ENCODE measurements at places on chromosomes 1 and 21.

GRCh38 chr1:91847851-91848250 lies 38.1 kb downstream of the TGFBR3 start:
- DNase-seq, result no peak

GRCh38 chr1:59707178-59707791 lies 107.5 kb upstream of the HOOK1 start:
- DNase-seq, result no peak

- no peak for DNase-seq
These were observed 243.6 kb upstream of the DMRTA2 start for GRCh38 chr1:50666849-50667248.

DNA sequence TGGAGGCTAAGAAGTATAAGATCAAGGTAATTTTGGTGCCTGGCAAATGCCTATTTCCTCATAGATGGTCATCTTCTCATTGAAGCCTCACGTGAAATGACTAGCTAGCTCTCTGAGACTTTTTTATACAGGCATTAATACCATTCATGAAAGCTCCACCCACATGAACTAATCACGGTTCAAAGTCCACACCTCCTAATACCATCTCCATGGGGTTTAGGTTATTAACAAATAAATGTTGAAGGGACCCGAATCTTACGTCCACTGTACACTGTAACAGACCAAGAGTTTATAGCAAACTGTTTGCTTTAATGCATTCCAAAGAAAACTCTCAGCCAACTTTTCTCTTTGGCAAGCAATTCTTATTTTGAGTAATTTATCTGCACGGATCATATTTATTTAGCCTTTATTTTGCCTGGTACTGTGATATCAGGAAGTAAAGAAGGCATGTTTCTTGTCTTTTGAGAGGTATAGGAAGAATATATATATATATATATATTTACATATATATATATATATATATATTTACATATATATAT lies 296.1 kb upstream of the LRRC7 start:
- DNase-seq, result no peak

DNA sequence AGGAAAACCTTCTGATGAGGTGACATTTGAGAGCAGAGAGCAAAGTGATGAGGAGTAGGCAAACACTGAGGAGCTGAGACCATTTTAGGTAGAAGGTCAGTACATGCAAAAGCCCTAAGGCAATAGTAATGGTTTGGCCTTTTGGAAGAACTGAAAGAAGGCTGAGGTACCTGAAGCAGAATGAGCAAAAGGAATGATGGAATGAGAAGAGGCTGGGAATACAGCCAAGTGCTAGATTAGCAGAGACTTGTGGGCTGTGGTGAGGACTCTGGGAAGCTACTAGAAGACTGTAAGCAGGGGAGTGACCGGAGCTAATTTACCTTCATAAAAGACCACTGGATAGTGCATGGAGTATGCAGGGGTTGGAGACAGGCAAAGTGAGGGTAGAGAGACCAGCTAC lies 77.9 kb downstream of the GFI1 start:
- no peak for DNase-seq

DNA sequence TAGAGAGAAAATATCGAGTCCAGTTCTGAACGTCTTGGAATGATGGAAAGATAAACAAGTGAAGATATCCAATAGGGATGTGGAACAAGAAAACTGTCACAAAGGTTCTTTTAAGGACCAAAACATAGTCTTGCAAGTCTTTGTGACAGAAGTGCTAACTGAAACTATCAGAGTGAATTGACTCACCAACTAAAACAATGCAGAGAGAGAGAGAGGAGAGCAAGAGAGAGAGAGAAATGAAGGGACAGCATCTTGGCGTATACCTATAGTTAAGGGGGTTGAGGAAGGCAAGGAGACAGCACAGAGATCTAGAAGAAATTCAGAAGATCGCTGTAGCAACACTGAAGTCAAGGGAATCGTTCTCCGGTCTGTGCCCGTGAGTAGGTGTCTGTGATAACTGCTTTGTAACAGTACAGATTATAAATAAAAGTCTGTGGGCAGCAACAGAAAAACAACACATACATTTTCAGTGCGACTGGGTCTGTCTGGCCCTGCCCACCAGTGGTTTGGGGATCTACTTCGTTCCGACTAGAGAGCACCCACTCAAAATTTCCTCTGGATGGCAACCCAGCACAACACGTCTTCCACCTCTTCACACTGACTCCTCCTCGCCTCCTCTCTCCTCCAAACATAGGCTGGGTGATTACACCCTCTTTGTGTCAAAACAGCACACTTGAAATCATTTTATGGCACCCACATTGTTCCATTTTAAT lies 4.8 kb upstream of the COA6 start:
- DNase-seq, result no peak

GRCh38 chr21:41703857-41704501 lies 62.9 kb downstream of the RIPK4 start:
- DNase-seq, result no peak

GRCh38 chr1:82538876-82539275 lies 738.1 kb downstream of the ADGRL2 start:
- no peak for DNase-seq

DNA sequence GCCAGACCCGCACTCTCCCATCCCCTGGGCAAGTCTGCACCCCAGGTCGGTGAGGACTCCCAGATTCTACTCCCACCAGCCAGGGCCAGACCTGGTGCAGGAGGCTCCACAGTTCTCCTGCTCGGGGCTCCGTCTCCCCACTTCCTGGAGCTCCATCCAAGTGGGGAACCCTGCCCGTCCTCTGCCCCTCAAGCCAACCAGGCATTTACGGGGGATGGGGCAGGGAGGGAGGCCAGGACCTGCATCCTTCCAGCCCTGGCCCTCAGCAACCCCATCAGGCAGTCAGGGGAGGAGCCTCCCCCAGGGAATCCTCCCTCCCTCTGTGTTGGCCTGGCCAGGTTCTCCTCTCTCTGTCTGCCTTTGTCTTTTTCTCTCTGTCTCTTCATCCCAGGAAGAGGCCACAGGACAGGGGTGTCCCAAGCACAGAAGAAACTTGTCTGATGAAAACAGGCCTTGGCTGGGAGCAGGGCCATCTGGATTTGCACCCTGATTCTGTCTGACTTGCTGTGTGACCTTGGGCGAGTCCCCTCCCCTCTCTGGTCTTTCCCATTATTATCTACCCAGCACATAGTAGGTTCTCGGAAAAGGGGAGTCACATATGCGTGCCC lies 18.5 kb upstream of the EPHA2 start:
- no peak for DNase-seq

- no peak for DNase-seq
These were observed 8.7 kb downstream of the LDLRAD2 start for GRCh38 chr1:21820597-21821232.

GRCh38 chr1:113488576-113489177 lies 98.4 kb downstream of the MAGI3 start:
- DNase-seq, result no peak

DNA sequence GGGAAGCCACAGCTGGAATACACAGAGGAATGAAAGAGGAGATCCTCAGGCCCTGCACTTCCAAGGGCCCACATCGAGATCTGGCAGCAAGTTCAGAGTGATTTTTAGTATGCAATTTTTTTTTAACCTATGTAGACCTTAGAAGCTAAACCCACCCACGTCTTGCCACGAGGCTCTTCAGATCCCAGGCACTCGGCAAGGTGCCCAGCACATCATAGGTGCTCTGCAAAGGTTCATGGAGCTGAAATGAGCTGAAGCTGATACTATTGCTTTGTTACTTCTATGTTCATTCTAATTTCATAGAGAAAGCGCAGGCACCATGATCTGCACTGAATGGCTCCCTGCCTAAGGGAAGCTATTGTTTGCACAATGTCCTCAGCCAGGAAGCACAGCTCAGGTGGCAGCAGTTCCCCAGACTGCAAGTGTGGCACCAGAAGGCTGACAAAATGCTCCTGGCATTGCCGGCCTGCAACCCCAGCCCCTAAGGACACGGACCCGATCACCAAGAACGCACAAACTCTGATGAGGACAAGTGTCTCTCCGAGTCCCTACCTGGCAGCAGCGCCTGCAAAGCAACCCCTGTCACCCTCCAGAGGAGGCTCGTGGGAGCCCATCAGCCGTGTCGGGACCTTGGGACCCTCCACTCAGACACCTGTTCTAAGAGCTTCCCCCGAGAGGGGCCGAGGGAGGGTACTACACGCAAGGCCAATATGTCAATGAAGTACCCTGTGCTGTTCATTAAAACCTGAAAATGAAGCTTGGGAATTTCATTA lies 264.2 kb downstream of the NPHP4 start:
- DNase-seq, result no peak

- no peak for DNase-seq
These were observed 54.4 kb downstream of the NAV1 start for GRCh38 chr1:201593200-201593921.

- DNase-seq, result no peak
These were observed 7.8 kb downstream of the PODN start for GRCh38 chr1:53069663-53070327.

DNA sequence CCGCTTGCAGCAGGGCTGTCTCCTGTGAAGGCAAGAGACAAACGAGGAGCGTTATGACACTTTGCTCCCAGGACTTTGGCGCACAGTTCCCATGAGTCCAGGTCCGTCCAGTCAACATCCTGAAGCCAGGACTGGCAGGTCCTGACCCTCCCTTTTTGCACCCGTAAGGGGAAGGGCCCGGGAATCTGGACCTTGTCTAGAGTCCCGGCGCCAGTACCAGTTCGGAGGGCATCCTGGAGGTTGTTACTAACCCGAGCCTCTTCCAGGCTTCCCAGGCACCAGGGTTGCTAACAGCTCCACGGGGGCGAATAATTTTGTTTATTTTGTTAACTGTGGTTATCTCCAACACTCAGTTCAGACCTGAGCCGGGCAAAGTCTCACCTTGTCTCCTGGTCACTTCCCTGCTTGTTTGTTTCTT lies 682 bp upstream of the RWDD3 start:
- DNase-seq, result peak; percentile 53

DNA sequence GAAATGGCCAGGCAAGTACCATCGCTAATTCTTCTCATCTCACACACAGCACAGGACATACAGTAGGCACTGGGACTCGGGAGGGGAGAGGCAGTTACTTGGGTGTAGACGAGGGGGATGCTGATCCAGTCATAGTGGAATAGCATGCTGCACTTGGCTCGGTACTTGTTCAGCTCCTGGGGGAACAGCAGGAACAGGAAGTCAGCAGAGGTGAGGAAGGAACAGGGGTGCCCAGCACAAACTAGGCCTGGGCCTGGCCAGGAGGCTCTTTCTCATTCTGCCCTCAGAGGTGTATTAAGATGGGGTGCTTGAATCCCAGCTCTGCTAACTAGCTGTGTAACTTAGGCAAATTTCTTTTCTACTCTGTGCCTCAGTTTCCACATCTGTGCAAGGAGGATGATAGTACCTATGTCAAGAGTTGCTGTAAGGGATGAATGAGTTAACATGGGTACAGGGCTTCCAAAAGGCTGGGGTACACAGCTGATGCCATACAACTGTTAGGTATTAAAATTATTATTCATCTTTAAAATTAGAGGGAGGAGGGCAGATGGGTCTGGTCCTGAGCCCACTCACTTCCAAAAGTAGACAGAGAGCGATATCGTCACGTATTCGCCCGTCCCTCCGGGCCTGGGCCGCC lies 2.4 kb downstream of the BEST4 start:
- DNase-seq, result no peak

GRCh38 chr1:167648252-167648849 lies 18.3 kb downstream of the RCSD1 start:
- DNase-seq, result no peak

- no peak for DNase-seq
These were observed 6.7 kb upstream of the ZBTB18 start for GRCh38 chr1:244044423-244044822.

GRCh38 chr1:187276677-187277076 lies 447.9 kb downstream of the PLA2G4A start:
- no peak for DNase-seq

DNA sequence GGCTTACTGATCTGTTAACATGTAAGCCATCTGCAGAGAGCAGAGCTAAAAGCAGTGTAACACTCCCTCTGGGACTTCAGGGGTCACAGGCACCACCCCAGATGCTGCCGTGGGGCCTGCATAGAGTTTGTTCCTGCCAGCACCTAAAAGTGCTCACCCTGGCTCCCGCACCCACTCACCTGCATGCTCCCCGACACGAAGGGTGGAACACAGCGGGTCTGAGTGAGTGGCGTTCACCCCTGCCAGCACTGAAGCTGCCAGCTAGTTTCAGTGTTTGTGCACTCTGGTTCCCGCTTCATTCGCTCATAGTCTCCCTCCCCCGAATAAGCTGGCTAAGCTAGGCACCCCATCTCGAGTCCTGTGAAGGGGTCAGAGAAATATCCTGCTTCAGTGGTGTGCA lies 1681.0 kb downstream of the NCAM2 start:
- no peak for DNase-seq

DNA sequence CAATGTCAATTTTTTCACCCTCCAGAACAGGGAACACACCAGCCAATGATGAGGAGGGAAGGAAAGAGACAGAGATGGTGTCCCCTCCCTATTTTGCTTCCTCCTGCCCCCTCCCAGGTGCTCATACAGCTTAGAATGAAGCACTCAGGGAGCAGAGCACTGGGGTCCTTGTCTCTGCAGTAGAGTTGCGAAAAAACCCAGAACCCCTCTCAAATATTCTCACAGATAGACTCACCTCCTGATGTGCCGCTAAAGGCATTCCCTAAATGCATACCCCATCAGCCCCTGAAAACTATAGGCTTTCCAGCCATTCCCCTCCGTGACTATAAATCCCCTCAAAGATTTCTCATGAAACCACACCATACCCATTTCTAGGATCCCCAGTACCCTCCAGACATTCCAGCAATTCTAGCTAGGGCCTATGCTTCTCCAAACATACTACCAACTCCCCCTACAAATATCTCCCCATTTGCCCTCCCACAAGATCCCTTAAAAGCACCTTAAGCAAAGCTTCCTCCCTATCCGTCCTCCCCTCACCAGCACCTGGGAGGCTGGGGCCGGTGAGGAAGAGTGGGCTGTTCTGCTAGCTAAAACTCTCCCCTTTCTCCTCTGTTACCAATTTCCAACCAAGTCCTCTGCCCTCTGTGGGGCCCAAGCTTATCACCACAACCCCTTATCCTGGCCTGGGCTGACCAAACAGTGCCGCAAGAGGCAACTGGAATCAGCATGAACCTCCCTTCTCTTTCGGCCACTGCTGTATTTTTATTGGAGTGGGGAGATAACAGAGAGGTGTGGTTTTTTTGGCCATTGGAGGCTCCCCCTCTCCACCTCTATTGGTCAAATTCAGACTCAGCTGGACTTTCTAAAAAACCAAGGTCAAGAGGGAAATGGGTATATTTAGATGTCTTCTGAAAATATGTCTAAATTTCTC lies 54.7 kb downstream of the RHBG start:
- no peak for DNase-seq

GRCh38 chr21:19181604-19182140 lies 778.1 kb upstream of the TMPRSS15 start:
- no peak for DNase-seq

DNA sequence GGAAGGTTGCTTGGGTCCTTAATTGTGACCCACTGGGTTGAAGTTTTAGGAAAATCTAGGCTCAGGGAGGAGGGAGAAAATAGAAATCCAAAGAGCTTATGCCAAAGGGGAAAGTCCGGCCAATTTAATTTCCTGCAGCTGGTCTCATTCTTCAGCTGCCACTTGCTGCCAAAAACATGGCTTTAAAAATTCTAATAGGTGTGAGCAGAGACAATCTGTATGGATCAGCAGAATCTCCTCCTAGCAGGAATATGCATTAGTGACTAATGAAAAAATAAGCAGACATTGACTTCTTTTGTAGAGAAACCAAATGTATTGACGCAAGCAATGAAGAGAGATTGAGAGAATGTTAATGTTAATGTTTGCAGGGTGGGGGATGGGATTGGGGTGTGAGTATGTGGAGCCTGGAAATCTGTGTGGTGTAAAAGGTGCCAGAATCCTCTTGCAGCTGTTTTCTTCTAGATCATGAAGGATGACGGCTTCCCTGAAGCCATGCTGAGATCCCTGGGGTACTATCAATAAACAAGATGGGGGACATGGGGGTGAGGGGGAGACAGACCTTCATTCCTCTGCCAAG lies 35.3 kb downstream of the VWA5B1 start:
- no peak for DNase-seq

All from C1 segment of cervical spinal cord (tissue), 14 donors.